ENCODE measurements at places on chromosomes 2 and 18.

GRCh38 chr2:11669454-11670291 lies at the start of gene NTSR2:
Gene NTSR2 (minus strand): TSS chr2:11670195. CDS start chr2:11670129, 66 bp downstream.
- DNase-seq = peak; percentile 66

GRCh38 chr2:3516831-3517230 lies 2.5 kb downstream of the ADI1 start:
- no peak for DNase-seq

- DNase-seq = no peak
Measured at GRCh38 chr2:33118651-33119050, 171.9 kb downstream of the LTBP1 start.

DNA sequence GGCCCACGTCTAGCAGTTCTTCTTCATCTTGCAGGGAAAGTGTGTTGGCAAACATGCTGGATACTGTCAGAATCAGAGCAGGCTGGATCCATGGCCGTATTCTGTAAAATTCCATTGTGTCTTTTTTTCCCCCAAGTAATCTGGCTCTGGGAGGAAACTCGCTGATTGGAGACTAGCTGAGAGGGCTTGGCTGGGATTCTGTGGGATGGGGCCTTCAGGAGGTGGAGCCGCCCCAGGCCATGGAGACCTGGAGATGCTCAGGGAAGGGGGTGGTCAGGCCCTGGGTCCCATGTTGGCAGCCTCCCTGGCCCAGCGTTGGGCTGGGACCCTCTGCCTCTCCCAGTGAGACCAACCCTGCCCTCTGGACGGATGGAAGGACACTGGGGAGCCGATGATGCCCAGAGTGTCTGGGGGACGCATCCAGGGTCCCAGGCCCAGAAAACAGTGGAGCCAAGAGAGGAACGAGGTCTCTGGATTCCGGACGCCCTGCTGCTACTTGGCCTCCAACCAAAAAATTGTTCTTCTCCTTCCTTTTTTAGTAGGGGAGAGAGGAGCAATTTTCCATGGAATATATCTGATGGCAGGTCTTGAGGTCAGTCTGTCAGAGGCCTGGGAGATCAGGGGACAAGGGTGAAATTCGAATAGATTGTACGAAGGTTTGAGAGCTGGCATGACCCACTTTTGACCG lies 114.5 kb downstream of the AGAP1 start:
- DNase-seq = no peak

DNA sequence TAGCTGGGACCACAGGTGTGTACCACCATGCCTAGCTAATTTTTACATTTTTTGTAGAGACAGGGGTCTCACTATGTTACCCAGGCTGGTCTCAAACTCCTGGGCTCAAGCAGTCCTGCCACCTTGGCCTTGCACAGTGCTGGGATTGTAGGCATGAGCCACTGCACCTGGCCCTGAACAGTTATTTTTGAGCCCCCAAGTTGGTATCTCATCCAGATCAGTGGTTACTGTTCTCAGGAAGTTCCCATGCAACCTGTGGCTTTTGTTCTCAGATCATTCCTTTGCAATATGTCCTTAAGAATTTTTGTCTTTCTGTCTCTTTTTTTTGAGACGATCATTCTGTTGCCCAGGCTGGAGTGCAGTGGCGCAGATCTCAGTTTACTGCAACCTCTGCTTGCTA lies 7.7 kb upstream of the CCDC138 start:
- DNase-seq = no peak

DNA sequence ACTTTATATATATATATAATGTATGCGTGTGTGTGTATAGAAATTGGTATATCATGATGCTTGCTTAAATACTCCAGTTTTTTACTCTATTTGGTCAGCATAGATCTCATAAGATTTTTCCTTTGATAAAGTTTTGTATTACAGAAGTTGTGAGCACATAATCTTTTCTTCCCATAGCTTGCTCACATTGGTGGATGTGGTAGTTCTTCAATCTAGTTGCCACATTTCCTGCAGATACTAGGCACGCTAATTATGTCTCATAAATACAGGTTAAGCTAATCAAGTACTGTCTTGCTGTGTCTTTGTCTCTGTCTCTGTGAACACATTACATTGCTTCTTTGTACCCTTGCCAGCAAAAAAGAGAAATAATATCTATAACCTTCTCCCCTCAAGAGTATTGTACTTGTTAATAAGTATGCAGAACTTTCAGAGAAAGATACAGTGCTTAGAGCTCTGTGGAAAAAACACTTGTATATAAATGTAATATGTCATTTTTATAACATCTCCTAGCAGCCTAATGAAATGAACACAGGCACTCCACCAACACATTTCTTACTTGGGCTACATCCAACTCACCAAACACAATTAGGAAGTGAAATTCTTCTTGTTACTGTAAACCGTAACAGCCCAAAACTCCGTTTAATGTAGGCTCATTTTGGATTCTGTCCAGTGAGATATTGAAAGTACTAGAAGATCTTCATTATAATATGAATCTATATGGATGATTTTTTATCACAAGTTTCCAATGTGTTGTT lies 306.7 kb upstream of the SLC8A1 start:
- DNase-seq = no peak

DNA sequence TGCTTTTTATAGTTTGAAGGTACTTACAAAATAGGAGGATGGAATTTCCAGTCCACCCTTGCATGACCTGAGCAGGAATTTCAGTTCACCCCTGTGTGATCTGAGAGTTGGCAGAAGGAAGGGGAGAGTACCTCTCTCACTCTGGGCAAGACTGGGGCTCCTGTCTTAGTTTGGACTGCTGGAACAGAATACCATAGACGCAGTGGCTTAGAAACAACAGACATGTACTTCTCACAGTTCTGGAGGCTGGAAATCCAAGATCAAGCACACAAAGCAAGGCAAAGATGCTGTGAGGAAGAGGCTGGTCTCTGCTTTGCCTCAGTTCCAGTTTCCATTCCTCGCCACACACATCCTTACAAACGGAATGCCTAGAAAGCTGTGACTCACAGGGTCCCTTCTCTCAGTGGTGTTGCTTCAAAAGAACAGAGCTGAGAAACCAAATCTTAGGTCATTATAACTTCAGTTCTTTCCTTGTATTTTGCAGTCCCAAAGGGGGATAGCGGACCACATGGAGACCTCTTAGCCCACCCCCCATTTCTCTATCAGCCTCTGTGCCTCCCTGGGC lies 108.8 kb upstream of the HAAO start:
- DNase-seq = peak; percentile 78

DNA sequence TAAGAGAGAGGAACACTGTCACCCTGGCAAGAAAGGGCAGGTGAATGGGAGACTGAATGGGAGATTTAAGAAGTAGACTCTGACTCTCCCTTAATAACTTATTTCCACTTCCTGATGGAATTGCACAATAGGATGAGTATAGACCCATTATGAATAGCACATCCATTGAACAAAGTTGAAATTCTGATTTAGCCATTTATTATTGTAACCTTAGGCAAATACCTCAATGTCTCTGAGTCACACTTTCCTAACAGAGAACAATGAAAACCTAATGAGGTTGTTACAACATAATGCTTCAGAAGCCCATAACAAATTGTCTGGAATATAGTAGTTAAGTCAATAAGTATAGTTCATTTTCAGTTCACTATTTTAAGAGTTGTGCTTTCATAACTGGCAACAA lies 78.9 kb downstream of the NRXN1 start:
- DNase-seq = peak; percentile 95

DNA sequence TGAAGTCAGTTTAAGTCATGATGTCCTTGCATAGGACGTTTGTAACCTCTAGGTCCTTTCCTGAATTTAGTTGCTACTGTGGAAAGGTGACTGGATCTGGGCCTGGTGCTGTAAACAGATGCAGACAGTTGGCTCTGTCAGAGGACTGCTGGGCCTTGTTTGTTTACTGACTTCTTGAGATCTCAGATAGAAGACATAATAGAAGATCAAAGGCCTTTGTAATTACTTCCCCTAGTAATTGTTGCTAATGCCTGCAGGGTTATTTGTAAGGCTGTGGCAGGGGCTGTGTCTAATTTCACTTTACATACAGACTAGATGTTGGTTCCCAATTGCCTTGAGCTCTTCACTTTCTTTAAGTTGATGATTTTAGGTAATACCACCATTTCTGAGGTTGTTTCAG lies 42.5 kb downstream of the LYPD6B start:
- no peak for DNase-seq

DNA sequence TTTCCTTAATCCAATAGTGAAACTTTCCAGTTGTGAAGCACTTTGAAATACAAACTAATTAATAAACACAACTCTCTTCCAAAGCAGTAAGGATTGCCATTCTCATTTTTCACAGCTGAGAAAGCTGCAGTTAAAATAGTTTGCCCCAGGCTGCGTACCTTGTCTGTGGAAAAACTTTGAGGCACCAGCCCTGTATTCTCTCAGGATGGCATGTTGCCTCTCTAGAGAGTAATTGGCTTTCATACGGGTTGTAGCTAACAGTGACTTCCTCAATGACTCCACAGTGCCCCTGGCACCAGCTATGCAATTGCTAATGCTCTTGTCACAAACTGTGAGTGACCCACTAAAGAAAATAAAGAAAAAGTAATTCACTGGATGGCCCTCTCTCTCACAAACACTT lies 345.7 kb downstream of the MTX2 start:
- no peak for DNase-seq

GRCh38 chr2:16257322-16258028 lies 317.1 kb downstream of the MYCN start:
- DNase-seq = no peak

GRCh38 chr2:161676902-161677496 lies 52.8 kb downstream of the SLC4A10 start:
- DNase-seq = no peak

- DNase-seq = no peak
Measured at GRCh38 chr2:211068108-211068780, 511.8 kb downstream of the CPS1 start.

DNA sequence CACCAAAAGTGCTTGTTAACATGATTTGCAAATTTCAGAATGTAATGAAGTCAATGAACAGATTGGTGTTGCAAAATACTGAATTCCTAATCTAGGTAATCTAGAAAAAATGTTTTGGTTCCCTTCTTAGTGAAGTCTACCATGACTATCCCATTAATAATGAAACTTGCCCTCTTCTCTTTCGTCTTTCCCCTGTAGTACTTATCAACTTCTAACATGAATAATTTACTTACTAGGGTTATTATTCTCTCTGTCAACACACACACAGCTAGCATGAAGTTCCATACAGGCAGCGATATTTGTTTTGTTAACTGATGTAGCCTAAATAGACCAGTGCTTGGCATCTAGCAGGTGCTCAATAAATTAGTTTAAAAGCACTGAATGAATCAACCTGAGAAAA lies 160.2 kb downstream of the NCK2 start:
- DNase-seq = no peak

- DNase-seq = no peak
Measured at GRCh38 chr2:12895017-12895416, 178.3 kb downstream of the TRIB2 start.

DNA sequence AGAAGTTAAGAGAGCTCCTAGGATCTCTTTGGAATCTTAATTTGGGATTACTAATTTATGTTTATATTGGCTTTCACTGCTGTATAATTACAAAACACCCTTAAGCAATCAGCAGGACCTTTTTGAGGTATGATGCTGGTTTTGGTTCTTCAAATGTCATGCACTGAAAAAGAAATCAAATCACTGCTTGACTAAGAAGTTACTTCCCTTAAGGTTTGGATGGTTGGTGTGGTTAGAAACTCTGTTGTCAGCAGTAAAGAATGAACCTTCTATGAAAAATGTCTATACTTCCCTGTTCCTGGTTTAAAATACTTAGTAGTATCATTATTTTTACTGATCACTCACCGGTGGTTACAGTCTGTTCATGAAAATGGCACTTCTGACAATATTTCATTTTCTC lies 5.5 kb downstream of the COLEC12 start:
- no peak for DNase-seq

DNA sequence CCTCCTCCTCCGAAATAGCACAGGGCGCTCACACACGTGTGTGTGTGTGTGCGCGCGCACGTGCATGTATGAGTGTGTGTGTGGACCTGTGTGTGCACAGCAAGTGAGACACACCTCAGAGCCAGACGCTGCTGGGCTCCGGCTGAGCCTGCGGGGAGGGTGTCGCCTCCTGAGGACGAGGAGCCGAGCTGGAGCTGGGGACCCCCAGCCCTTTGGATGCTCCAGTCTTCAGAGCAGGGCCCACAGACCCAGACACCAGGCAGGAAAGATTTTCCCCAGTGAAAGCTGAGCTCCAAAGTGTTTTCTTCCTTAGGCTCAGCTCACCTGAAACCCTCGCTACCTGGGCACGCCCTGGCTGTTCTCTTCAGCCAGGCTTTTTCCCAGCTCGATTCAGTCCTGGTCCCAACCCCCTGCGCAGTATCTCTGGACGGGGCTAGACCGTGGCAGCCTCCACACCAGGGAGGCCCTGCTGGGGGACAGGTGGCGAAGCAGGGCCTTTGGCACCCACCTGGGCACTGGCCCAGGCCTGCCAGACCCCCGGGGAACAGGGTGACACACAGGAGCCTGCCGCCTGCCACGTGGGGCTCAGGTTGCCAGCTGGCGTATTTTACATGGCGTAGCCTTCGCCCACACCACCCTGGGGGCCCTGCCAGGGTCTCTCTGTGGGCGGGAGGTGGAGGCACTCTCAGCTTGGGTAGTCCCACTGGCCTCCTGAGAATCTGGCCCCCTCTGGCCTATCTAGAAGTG lies 36.2 kb downstream of the PDIA6 start:
- DNase-seq = no peak

- no peak for DNase-seq
Measured at GRCh38 chr2:219967247-219968245, 340.1 kb downstream of the SLC4A3 start.

DNA sequence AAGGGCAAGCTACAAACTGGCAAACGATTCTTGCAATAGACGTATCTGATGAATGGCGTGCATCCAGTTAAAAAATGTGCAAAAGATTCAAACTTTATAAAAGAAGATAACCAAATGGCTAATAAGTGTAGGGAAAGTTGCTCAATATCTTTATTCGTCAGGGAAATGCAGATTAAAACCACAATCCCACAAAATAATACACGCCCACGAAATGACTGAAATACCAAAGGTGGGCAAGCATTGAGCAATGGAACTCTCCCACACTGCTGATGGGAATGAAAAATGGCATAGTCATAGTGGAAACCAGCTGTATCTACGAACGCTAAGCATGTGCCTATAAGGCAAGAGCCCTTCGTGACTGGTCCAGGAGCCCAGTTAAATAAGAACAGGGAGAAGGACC lies 168.6 kb upstream of the SIX2 start:
- DNase-seq = peak; percentile 98

DNA sequence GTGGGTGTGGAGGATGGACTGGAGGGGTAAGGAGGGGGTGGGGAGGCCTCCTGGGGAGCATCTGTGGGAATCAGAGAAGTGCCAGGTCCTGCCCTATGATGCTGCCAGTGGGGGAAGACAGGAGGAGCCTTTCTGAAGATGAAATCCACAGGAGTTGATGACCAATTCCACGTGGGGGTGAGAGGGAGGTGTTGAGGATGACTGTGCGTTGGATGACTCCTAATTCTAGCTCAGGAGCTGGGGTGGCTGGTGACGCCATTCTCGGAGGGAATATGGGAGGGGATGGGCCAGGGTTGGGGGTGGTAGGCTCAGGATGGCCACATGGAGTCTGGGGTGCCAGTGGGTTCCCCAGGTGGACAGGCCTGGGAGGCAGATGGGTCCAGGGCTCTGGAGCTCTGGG lies 32.3 kb downstream of the EMX1 start:
- no peak for DNase-seq

GRCh38 chr2:607172-607571 lies 70.0 kb downstream of the TMEM18 start:
- no peak for DNase-seq

Measured in fibroblast of lung (primary cell).